ENCODE measurements at places on chromosomes 4 and X.
A peak's percentile ranks its signal among the peaks of the same experiment; 100 is the strongest.

DNA sequence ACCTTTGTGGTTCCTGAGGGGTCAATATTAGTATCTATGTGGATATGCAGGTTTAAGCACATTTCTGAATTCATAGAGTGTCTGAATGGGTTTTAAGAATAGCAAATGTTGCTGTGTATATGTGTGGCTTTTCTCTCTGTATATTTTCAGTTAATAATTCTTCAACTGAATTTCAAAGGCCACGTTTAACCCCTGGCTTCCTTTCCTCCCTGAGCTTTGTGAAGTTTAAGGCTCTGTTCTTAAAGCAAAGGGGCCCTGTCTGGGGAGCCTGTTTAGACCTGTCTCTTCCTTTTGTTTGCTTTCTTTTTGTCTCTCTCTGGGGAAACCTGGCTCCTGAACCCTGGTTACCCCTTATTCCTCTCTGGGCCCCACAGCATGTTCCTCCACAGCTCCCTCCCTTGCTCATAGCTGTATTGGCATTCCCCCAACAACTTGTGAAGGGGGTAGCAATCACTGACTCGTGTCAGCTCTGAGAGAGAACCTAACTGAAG lies 139.1 kb downstream of the COL4A6 start:
- no peak for DNase-seq

DNA sequence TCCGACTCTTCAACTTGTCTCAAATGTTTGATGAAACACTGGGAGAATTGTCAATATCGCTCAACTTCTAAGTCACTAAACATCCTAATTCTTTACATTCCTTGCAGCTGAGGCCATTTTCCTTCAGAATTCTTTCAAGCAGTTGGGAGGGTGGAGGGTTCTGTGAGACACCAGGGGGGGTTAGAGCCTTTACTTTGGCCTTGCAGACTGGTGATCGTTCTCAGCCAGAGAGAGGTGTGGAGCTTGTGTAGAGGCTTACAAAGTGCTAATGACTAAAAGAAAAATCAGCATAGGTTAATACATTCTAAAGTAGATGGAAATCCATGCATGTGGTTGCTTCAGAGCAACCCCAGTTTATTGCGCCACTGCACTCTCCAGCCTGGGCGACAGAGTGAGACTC lies 21.3 kb upstream of the SOX3 start:
- DNase-seq: no peak

- DNase-seq: no peak
Measured at GRCh38 chrX:109934935-109935334, 68.0 kb upstream of the TMEM164 start.

- no peak for DNase-seq
Measured at GRCh38 chr4:173752610-173753230, 222.7 kb upstream of the HAND2 start.

GRCh38 chr4:184282251-184282713 lies 64.6 kb upstream of the ENPP6 start:
- peak; percentile 92 for DNase-seq

- DNase-seq: no peak
Measured at GRCh38 chr4:121064482-121064881, 7.9 kb downstream of the NDNF start.

DNA sequence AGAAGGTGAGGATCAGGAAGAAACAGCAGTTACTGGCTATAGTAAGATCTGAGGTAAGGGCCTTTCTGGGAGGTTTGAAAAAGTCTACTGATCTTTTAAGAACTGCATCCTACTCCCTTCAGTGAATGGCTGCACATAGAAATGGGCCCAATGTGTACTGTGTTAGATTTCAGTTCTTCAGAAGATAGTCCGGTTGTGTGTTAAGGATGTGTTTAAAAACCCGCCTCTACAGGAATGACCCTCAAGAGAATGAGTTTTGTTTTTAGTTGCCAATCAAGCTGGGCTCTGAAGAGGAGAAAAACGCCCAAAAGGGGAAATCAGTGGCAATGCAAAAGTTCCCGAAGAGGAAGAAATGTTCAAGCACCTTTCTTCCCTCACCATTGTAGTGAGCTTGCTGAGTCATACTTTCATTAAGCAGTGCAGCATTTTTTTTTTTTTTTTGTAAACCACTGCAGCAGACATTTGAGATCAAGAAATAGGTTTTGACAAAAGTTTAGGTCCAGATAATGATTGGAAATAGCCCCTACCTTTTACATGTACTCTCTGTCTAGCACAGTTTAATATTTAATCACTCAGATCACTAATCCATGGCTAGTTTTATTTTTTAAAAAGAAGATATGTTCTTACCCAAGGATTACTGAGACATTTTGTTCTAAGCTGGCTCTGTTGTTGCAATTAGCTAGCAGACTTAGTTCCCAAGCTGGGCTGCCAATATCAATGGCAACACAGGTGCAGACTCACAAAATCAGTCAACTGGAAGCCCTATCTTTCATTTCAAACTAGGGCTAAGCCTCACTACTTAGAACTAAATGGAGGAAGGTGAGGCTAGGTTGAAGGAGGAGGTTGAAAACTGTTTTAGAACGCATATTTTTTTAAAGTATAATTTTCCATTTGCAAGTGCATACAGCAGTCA lies 7.0 kb upstream of the TRPC5OS start:
- no peak for DNase-seq

- no peak for DNase-seq
Measured at GRCh38 chr4:17966312-17966711, 55.2 kb downstream of the LCORL start.

DNA sequence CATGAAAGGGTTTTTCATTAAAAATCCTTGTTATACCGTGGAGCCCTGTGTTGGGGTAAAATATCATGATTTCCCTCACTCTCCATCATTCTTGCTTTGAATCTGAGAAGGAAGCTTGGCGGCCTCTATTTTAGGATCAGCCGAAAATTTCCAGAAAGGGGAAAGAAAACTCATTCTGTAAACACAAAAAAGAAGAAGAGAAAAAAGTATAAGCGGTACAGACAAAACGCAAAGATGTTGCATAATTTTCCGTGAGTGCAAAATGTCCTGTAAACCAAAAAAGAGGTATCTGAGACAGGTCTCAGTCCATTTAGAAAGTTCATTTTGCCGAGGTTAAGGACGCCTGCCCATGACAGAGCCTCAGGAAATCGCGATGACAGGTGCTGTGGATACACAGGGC lies 5.3 kb downstream of the CSF2RA start:
- DNase-seq: no peak

- DNase-seq: no peak
Measured at GRCh38 chr4:64857815-64858214, 448.6 kb upstream of the TECRL start.

- DNase-seq: no peak
Measured at GRCh38 chr4:120842031-120842430, 80.5 kb downstream of the PRDM5 start.

DNA sequence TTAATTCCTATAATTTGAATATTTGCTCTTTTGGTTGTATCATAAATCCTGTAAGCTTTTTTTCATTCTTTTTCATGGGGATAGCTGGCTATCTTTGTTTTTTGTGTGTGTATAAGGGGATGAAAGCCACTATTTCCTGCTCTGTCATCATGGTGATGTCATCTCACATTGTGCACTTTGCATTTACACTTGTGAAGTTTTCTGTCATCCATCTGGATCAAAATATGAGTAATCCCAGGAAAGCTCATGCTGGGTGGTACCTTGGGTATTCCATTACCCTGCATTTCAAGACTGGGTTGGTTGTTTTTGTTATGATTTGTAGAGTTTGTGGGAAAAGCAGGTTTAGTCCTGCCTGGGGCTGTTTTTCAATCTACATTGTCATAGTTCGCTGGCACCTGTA lies 367.3 kb downstream of the CHIC1 start:
- no peak for DNase-seq

DNA sequence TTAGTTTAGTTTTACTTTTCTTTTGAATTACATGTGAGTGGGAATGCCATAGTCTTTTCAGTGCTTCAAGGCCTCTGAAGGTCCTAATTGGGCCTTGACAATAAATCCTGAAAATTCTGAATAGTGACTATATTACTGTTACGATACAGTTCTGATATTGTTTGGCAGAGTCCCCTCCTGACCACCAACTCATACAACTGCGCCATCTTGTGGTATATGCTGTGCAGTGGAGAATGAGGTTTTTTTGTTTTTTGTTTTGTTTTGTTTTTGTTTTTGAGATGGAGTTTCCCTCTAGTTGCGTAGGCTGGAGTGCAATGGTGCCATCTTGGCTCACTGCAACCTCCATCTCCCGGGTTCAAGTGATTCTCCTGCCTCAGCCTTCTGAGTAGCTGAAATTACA lies 56.6 kb upstream of the CHRDL1 start:
- no peak for DNase-seq

GRCh38 chr4:184444953-184445309 lies 29.4 kb downstream of the IRF2 start:
- no peak for DNase-seq

- no peak for DNase-seq
Measured at GRCh38 chr4:2805712-2806389, 13.0 kb downstream of the SH3BP2 start.

DNA sequence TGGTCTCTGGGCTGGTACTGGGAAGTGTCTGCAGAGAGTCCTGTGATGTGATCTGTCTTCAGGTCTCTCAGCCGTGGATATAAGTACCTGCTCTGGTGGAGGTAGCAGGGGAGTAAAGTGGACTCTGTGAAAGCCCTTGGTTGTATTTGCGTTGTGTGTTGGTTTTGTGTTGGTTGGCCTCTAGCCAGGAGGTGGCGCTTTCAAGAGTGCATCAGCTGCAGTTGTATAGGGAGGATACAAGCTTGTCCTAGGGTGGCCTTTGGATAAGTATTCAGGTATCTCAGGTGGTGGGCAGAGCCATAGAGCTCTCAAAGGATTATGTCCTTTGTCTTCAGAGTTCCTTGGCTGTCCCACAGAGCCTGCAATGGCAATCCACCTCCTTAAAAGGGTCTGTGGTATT lies 111.6 kb downstream of the MAGEB17 start:
- DNase-seq: no peak

- DNase-seq: no peak
Measured at GRCh38 chrX:129651756-129652564, 2.8 kb downstream of the APLN start.

- DNase-seq: no peak
Measured at GRCh38 chrX:153778181-153778580, 2.7 kb upstream of the SRPK3 start.

GRCh38 chr4:110520886-110521285 lies 44.9 kb downstream of the ENPEP start:
- no peak for DNase-seq

GRCh38 chr4:22764183-22764582 lies 71.4 kb downstream of the GBA3 start:
- DNase-seq: no peak

DNA sequence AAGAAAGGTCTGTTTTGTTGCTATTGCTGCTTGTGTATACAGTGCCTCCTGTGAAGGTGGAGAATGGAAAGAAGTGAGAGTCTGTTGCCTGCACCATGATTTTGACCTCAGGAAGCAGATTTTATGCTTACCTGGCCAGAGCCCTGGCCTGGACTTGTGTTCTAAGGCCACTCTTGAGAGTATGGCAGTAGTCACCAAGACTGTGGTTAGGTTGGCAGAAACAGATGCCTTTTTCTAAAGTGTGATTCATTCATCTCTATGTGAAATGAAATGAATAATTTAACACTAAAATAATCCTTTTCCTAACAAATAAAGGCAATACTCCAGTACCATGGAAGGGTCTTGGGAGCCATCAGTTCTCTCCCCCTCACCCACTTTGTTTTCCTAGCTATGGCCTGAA lies 161.8 kb downstream of the DCLK2 start:
- no peak for DNase-seq

DNA sequence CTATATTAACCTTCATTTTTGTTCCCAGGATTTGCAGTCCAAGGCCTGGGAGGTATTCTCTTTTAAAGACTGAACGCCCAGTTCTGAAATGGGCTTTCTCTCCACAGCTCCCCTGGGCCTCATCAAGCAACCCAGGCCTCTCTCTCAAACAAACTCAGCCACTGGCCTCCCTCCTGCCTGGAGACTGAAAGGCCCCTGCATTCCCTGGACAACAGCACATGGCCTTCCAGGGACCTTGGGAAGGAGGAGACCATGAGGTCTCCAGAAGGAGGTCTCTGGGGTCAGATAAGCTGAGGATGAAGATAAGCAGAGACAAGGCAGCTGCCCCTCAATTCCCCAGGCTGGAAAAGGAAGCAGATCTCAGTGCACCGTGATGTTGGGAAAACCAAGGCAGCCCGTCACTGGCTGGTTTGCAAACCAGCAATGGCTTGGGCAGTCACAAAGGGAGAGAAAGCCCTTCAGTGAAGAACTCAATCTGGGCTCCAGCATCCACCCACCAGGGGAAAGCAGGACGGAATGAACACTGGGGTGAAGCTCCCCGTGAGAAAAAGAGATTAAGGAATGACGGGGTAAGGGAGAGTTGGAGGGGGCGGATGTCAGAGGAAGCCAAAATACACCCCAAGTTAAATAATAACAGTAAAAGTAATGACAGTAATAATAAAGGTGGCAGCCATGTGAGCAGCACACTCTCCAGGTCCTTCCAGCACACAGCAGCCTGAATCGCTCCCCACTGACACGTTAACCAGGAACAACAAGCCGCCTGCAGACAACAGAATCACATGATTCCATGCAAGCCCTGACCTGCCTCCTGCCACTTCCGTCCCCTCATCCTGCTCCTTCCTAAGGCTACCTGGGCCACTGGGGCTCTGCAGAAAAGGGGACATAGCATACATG lies 22.3 kb downstream of the AMOT start:
- DNase-seq: no peak

DNA sequence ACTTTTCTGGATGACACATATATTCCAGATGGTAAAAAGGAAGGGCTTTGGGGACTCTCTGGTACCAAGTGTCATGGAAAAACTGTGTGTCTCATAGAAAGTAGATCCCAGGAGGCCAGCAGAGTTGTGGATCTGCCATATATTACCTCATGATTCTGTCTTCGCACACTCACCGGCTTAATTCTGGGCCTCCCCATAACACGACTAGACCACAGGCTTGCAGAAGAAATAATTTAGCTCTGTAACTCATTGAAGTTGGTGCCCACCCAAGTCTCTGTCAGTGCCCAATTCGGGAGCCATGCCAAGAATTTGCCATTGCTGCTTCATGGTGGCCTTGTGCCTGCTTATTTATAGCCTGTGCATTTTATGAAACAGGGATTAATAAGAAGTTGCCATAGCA lies 104.5 kb downstream of the AR start:
- DNase-seq: no peak

DNA sequence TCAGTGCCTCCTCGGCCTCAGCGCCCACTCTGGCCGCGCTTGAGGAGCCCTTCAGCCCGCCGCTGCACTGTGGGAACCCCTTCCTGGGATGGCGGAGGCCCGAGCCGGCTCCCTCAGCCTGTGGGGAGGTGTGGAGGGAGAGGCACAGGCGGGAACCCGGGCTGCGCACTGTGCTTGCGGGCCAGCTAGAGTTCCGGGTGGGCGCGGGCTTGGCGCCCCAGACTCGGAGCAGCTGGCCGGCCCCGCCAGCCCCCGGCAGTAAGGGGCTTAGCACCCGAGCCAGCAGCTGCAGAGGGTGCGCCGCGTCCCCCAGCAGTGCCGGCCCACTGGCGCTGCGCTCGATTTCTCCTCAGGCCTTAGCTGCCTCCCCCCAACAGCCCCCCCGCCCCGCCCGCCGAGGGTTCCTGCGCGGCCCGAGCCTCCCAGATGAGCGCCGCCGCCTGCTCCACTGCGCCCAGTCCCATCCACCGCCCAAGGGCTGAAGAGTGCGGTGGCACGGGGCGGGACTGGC lies 1137.0 kb downstream of the PCDH18 start:
- no peak for DNase-seq

- DNase-seq: peak; percentile 63
Measured at GRCh38 chr4:83388313-83388676, 53.6 kb upstream of the HPSE start.
